ENCODE measurements at places on chromosomes 1 and 21. TPM values are rescaled to one million over a fixed set of nuclear protein-coding genes. Genes with fewer than 3 reads are reported as not detected.

Gene A3GALT2
- 0.39 TPM for total RNA-seq

Gene LAMTOR2
- total RNA-seq: 52.0 TPM

Gene DAP3
- 205 TPM for total RNA-seq

Gene MORC3
- 30.0 TPM for total RNA-seq

Gene LRIF1
- total RNA-seq: 18.5 TPM

Gene TSPAN1
- not detected for total RNA-seq

Gene IGSF9
- 7.1 TPM for total RNA-seq

Gene CCDC30
- 7.7 TPM for total RNA-seq

Gene GSTM5
- 0.13 TPM for total RNA-seq

Gene ERG
- not detected for total RNA-seq

Gene PDPN
- 30.2 TPM for total RNA-seq

Gene EPHA8
- not detected for total RNA-seq

Gene KCNK1
- not detected for total RNA-seq

Gene CD1D
- 0.79 TPM for total RNA-seq

Gene SPRR1B
- total RNA-seq: not detected

Gene SELE
- total RNA-seq: not detected

Gene HES5
- not detected for total RNA-seq

Gene DDAH1
- 32.5 TPM for total RNA-seq

Gene PUM1
- total RNA-seq: 135 TPM

Gene C1orf74
- 5.0 TPM for total RNA-seq

Gene SERINC2
- 0.42 TPM for total RNA-seq

Gene SLAMF8
- total RNA-seq: not detected

Gene ADCY10
- total RNA-seq: 0.44 TPM

Gene RXFP4
- not detected for total RNA-seq

Gene WARS2
- total RNA-seq: 13.3 TPM

Gene SELP
- total RNA-seq: not detected

Gene TRIM58
- not detected for total RNA-seq

Gene USP48
- total RNA-seq: 74.1 TPM

Gene TFF2
- total RNA-seq: not detected

Gene C1orf185
- total RNA-seq: not detected

Gene LYPD8
- not detected for total RNA-seq

Gene ACTA1
- total RNA-seq: not detected

Gene OR2L3
- not detected for total RNA-seq

Gene DCST1
- total RNA-seq: not detected

Gene GBP4
- 1.7 TPM for total RNA-seq

Gene RBM11
- total RNA-seq: 319 TPM

Gene CFAP141
- not detected for total RNA-seq

Gene ANP32E
- 141 TPM for total RNA-seq

Gene RYR2
- 2.8 TPM for total RNA-seq

Gene SCCPDH
- total RNA-seq: 40.3 TPM

Gene RAP1GAP
- 37.7 TPM for total RNA-seq

Gene IVL
- not detected for total RNA-seq

Gene OR2M3
- total RNA-seq: 0.15 TPM
